ENCODE measurements at places on chromosomes 5 and 9.

DNA sequence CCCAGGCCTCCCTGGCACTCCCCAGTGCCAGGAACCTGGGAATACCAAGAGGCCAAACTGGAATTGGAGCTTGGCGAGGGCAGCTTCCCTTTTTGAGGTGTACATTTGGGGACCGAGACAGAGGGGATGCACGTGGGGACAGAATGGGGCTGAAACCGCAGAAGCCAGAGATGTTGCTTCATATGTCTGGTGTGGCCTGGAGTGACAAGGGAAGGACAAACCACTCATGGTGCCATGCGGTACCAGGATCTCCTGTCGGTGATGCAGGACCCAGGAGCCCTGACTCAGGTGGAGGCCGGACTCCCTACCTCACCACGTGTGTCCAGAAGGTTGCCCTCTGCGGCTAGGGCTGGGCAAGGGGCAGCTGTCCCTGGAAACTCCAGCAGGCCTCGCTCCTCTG, 4.0 kb upstream of the CSF2 start:
- DNase-seq: no peak

DNA sequence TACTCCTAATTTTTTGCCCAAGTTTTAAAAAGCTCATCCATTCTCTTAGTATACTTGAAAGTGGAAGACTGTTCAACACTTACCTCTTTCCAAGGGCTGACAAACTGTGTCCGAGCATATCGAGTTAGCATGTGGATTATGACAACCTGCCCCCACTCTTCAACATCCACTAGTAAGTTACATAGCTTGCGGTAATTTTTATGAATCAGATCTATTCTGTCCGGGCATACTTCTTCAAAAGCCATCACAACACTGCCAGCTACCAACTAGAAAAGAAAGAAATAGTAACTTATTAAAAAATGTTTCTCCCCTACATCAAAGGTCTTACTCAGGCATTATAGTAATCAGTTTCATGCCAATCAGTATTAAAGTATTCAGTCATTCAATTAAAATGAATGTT, 78.5 kb downstream of the AP3B1 start:
- DNase-seq: no peak

GRCh38 chr9:123689701-123690428, 240.1 kb downstream of the DENND1A start:
- no peak for DNase-seq

- no peak for DNase-seq
Measured at GRCh38 chr9:117088786-117089185, 326.1 kb downstream of the ASTN2 start.

DNA sequence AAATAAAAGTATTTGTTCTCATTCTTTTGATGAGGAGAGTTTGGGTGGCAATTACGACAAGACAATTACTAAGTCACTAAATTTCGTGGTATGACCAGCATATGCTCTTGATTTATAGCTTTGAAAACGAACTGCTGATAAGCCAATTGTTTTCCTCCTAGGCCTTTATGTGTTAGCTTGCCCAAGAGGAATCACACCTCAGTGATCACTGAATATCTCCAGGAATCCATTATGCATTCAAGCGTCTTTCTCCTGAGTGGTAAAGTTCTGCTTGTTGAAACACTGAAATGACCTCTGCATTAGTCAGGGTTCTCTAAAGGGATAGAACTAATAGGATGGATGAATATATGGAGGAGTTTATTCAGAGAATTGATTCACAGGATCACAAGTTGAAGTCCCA, 677.7 kb upstream of the MEF2C start:
- no peak for DNase-seq

GRCh38 chr9:100959226-100959625, 69.3 kb upstream of the PLPPR1 start:
- DNase-seq: no peak

DNA sequence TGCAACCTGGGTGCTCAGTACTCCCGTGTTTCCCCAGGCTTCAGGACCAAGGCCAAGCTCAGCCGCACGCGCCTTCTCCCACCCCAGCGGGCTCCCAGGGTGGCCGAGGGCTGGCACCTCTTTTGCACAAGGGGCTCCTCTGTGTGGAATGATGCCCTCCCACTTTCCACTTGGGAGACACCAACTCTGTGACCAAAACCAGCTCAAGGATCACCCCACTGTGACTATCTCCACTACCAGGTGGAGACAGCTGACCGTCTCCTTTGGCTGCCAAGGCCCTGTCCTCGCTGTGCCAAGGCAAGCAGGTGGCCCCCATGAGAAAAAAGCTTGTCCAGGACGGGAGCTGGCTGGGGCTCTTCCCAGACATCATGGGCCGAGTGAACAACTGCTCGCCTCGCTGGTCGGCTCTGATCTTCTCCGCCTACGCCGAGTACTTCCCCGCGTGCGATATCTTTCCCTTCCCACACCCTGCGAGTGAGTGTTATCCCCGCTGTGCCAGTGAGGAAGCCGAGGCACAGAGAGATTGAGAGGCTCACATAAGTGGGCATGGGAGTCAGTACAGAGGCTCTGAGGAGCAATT, 132.8 kb downstream of the ZNF354C start:
- DNase-seq: no peak

DNA sequence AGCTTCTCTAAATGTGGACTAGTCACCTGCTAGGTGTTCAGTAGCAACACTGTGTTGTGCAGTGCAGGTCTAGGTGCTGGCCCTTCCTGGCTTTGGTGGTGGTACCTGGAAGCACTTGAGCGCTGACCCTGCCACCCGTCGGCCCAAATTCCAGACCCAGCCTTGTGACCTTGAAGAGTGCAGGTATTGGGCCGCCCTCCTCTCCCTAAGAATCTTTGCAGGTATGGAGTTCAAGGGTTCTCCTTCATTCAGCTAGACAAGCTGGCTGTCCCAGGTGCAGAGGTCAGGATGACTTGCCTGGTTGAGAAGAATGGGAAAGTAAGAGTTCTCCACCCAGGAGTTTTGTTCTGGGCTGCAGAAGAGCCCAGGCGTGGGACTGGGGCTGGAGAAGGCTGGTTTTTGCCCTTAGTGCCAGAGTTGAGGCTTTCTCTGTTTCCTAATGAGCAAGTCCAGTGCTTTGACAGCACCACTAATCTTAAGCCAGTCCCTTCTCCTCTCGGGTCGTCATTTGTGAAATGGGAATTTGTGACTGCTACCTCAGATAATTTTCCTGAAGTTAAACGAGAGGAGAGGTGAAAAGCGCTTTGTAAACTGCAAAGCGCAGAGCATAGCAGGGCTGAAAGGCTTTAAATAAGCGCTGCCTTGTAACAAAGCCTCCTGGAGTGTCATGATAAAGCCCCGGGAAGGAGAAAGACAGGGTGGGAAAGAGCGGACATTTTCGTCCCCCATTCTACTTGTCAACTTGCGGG, 4.0 kb downstream of the FOXE1 start:
- no peak for DNase-seq

DNA sequence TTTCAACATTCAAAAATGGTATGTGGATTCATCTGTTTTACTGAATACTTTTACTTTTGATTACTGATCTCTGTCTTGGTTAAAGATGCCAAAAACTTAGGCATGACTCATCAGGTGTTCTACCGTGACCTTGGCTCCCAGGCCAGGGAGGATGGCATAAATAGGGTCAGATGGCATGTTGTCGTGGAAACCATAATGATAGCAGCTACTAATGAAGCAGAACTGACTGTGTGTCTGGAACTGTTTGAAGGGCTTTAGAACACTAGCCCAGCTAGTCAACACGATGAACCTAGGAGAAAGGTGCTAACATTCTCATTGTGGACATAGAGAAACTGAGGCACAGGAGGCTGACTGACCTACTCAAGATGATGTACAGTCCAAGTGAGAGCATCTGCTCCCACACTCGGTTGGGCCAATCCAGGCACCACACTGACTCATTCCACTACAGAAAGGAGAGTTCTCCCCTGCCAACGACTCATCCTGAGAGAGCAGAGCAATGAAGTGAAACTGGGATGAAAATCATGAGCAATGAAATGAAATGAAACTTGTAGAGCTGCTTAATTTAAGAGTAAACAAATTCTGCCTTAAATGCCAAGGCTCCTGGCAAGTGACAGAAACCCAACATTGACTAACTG, 116.0 kb downstream of the TENT4A start:
- no peak for DNase-seq

DNA sequence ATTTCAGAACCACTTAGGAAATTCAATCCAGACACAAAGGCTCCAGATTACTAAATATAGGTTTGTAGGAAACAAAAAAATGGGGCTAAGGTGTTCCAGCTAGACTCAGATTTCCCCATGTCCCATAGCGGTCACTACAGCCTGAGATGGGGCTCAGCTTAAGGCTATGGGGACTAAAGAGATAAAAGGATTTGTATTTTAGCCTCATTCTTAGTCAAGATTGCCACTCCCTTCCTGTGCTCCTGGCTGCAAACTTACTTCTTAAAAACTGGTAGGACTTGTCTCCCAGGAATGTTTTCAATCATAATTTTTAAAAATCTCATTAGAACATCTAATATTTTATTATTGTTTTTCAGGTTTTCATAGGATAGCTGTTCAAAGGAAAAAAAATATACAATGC, 253.8 kb upstream of the DAB2 start:
- no peak for DNase-seq

GRCh38 chr5:175900157-175900556, 28.8 kb downstream of the CPLX2 start:
- no peak for DNase-seq

DNA sequence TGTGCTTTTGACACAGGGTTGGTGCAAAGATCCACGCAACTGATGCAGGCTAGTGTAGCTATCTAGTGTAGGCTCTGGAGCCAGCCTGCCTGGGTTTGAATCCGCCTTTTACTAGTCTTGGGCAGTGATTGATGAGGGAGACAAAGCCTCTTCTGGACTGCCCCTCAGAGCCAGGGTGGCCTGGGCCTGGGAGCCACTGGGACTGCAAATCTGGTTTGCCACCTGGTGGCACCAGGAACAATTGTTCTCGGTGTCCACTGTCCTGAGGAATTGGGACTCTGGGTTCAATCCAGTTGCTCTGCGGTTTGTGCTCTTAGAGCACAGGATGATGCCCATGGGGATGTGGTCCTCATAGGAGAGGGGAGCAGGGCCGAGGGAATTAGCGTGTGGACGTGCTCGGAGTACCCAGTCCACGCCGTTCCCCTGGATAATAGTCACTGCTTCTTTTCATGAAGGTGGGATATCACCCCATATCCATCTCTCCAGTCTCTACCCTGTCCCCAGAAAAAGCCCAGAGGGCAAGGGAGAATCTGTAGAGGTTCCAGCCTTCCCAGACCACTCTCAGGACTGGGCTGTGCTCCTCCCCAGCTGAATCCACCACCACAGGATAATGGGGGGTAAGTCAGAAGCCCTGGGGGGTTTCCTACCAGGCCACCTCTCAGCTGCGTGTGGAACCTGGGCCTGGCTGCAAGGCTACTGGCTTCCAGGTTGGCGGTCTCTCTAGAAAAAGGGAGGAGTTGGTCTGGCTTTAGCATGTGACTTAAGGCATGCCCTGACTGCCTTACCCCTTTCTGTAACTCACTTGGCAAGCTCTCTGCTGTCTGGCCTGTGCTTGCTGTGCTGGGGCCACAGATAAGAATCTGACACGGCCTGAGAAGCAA, 1.9 kb downstream of the B4GALT7 start:
- no peak for DNase-seq

GRCh38 chr5:136065588-136065987, 36.8 kb downstream of the TGFBI start:
- no peak for DNase-seq

GRCh38 chr5:112971276-112971675, 5.3 kb upstream of the DCP2 start:
- DNase-seq: no peak

DNA sequence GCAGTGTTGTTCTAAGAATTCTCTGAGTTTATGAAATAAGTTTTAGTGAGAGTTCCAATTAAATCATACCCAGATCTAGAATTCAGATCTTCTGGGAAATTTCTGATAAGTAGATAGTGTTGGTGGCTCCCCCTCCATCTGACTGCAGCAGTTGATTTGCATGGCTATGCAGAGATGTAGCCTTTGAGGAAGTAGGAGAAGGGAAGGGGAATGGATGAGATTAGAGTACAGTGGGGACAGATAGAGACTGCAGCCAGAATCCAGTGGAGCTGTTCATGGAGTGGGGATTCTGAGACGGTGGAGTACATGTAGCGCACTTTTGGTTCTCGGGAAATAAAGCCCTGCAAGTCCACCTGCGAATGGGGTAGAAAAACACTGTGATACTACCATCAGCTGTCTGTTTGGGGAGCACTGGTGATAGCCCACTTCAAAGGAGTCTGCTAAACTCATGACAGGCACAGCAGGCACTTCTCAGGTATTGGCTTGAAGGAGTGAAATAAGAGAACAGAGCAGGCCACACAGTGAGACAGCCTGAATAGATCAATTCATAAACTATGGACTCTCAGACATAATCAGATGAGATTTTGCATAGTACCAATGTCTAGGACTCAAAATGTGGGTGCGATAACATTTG, 96.8 kb downstream of the ALDH1A1 start:
- DNase-seq: no peak

- DNase-seq: no peak
Measured at GRCh38 chr5:36688722-36689121, 82.3 kb downstream of the SLC1A3 start.

- DNase-seq: no peak
Measured at GRCh38 chr9:16315720-16316119, 554.8 kb downstream of the BNC2 start.

GRCh38 chr5:14659821-14660607, 4.5 kb upstream of the OTULIN start:
- no peak for DNase-seq

DNA sequence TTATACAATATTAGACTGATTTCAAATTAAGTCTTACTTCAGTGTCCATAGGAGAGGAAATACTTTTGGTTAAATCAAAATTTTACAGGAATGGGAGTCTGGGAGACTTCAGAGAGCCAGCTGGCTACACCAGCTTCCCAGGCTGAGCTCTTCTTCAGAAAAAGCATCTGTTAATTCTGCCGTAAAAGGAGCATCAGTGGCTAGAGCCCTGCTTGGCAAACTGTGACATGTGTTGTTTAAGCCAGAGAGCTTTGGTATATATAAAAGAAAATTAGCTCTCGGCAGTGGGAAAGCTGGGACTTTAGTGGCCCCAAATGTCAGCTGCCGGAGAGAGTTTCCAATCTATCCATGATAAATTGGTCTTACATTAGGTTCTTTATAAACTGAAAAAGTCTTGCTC, 378.8 kb upstream of the TUSC1 start:
- no peak for DNase-seq

DNA sequence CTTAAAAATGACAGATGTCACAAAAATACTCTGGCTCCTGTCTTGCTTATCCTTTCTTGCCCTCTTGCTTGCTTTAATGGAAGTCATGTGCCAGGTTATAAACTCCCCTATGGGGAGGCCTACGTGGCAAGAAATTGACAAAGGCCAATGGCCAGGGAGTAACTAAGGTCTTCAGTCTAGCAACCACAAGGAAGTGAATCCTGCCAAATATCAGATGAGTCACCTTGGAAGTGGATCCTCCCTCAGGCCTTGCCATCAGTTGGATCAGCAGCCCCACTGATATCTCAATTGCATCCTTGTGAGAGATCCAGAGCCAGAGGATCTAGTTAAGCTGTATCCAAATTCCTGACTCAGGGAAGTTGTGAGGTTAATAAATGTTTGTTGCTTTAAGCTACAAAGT, 82.8 kb downstream of the CAAP1 start:
- no peak for DNase-seq

Measured in SW 1271 (cell line).